ENCODE measurements at places on chromosomes 4 and X.
A peak's percentile ranks its signal among the peaks of the same experiment; 100 is the strongest.

DNA sequence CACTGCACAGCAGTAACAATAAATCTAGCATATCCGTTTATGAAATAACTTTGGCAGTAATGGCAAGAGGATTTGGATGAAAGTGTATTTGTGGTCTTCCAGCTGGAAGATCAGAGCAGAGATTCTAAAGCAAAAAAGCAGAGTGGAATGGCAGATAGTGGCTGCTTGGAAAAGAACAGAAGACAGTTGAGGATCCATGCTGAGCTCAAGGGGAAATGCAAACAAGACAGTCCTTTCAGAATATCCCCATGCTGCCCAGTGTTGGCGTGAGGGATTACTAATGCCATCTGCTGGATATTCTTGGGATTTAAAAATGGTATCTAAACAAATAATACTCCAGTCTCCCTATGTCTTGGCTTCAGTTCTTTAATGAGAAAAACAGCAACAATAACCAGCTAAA, 629.1 kb upstream of the ATOH1 start:
- no peak for DNase-seq

DNA sequence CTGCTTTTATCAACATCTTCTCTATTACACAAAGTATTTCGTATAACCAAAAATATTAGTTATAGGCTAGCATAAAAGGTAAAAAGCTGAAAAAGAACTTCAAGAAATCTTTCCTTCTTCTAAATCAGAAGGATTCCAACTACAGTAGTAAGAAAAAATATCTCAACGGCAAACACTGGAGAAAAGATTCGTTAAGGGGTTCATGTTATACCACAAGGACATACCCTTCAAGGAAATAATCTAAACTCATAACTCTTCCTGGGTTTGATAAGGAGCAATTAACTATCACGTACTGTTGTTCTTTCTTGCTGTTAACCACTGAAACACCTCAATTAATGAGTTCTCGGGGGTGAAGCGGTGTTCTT, 1.5 kb downstream of the SMIM14 start:
- DNase-seq: no peak

DNA sequence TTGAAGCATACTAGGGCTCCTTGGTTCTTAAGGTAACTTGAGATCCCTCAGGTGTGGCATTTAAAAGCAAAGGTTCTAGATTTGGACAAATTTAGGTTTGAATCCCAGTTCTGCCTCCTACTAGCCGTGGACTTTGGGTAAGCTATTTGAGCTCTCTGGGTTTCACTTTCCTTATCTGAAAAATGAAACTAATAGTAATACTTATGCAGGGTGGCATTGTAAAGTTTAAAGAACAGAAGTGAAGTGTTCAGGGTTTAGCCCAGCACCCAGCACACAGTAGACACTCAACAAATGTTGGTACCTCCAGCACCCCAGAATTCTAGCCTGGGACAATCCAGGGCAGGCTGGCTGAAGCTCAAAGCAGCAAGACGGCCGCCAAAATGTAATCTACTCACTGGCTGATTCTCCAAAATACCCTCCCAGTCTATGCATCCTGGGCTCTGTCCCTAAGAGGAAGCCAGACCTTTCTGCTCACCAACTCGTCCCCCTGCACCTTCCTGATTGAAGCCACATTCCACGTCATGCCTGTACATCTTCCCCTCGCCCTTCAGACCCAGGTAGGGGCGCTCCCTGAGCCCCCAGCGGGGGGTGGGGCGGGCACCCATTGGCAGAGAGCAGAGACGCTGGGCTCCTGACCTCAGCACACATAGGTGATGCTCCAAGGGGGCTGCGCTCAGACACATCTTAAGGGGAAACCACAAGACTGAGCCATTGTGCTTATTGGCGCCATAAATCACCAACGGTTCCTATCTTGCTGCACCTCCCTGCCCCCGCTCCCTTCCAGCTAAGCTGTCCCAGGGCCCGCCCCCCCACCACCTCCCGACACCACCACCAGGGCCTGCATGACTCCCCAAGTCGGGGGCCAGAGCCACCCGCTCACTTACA, 160.6 kb downstream of the BCOR start:
- no peak for DNase-seq

GRCh38 chr4:147753047-147753446, 21.2 kb downstream of the ARHGAP10 start:
- no peak for DNase-seq

DNA sequence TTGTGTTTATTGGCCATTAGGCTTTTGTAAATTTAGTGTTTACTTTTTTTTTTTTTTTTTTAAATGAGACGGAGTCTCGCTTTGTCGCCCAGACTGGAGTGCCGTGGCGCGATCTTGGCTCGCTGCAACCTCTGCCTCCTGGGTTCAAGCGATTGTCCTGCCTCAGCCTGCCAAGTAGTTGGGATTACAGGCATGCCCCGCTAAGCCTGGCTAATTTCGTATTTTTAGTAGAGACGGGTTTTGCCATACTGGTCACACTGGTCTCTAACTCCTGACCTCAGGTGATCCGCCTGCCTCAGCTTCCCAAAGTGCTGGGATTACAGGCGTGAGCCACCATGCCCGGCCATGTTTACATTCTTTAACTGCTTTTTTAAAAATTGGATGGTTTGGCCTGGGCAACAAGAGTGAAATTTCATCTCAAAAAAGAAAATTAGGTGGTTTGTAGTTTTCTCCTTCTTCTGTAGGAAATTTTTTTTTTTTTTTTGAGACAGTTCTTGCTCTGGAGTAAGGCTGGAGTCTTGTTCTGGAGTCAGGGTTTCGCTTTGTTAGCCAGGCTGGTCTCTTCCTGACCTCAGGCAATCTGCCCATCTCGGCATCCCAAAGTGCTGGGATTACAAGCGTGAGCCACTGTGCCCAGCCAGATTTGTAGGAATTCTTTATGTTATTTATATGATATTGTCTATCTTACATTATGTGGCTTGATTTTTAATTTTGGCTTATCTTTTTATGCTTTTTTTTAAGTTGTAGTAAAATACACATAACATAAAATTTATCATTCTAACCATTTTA, 15.1 kb downstream of the UBE2K start:
- DNase-seq: no peak

- no peak for DNase-seq
These were observed 23.8 kb downstream of the SMIM20 start for GRCh38 chr4:25937801-25938200.

GRCh38 chrX:121010218-121010617, 24.7 kb upstream of the CT47A1 start:
- no peak for DNase-seq

DNA sequence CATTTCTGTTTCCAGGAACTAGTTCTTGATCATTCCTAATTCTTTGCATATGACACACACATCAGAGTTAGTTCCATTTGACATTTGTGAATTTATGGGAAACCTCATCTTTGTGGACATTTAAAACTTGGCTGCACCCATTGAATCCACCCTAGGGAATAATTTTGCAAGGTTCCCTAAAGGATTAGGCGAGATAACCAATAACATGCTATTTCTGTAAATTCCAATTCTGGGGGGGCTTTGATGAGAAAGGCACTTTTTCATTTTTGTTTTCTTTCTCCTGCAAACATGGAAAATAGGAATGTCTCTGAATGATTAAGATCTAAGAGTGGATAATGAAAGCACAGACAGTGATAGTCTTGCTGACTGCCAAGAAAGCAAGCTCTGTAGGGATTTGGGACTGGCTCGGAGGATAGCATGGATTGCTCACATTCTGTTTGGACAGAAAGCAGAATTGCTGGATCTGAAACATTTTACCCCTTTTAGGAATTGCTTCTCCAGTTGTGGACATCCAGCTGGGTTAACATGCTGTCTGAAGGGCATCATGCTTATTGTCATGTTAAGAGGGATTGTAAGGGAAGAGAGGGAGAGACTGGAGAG, 145.1 kb downstream of the NHS start:
- DNase-seq: no peak

DNA sequence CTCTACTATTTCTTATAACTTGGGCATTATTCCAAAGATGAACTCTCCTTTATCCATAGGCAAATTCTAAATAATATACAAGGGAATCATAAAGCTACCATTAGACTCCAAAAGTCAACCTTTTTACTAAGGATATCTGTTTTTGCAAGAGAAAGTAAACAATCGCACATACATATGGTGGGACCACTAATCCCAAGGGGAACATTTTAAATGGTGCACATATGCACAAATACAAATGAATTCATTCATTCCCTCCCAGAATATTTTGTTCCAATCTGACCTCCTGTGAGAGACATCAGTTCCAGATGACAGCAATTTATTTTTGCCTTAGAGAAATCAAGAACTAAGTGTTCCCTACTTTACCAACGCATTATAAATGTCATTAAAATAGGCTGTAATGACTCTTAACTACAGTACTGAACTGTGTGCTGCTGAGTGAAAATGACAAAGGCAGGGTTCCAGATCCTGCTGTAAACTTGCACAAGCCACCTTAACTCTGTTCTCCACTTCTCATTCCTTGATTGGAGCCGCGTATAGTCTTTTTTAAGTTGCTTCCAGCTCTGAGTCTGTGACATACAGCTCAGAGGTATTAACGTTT, 2.0 kb downstream of the DHX15 start:
- no peak for DNase-seq

GRCh38 chr4:26787461-26788340, 72.9 kb upstream of the STIM2 start:
- DNase-seq: no peak

GRCh38 chr4:152620915-152621314, 58.9 kb downstream of the TMEM154 start:
- no peak for DNase-seq

DNA sequence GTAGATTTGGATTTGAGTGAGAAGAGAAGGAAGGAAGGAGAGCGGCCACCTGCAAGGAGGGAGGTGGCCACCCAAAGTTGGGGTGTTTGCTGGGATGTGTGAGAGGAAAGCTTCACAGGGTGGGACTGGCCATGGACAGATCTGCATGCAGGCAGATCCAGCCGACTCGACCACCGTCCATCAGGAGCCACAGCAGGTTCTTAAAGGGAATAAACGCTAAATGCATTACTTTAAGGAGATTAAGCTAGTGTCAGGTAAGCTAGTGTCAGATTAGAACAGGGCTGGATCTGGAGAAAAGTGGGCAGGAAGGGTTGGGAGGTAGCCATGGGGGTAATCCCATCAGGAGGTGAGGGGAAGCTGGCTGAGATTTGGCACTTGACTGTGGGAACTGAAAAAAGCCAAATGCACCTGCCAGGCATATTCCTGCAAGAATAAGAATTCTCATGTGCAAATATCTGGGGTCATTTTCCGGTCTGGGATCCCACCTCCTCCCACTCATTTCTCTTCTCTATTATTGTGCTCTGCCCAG, 79.6 kb downstream of the MGST2 start:
- no peak for DNase-seq

- DNase-seq: no peak
These were observed 268.1 kb downstream of the FBXW7 start for GRCh38 chr4:152267811-152268210.

DNA sequence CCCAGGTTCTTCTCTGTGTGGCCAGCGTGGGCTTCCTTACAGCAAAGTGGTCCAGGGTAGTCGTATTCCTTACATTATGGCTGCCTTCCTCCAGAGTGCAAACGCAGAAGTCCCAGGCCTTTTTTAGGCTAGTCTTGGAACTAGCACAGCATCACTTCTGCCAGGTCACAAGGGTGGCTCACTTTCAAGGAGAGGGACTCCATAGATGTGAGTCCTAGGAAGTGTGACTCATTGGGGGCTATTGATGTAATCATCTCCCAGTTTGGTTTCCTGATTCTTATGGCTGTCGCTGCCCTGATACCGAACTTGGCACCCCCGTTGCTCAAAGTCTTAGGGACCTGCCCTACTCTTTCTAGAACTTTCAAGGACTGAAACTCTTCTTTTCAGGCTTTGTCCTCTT, 140.0 kb downstream of the DCK start:
- no peak for DNase-seq

GRCh38 chr4:600166-600565, 24.1 kb upstream of the TMEM271 start:
- DNase-seq: no peak

DNA sequence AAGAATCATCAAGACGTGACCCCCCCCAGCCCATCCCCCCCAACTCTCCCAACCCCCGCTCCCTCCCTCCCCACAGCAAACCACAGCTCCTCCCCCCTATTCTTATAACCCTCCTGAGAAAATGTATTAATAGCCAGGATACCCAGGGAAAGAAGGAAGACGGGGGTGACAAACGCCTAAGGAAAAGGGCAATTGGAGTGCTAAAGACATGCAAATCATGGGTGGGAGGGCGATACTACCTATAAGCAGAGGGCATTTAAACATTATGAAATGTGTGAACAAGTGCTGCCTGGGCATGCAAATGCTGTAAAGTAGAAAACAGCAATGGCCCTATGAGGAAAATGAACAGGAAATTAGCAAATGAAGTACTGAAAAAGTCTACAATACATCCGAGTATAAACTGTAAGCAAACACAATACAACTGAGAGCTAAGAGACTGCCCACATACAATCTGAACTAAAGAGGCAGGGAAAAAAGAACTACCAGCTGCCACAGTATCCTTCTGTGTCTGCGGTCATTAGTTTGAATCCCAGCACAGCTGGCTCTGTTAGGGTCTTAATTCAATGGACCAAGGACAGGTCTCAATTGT, 2.4 kb downstream of the CXXC4 start:
- DNase-seq: peak; percentile 44

DNA sequence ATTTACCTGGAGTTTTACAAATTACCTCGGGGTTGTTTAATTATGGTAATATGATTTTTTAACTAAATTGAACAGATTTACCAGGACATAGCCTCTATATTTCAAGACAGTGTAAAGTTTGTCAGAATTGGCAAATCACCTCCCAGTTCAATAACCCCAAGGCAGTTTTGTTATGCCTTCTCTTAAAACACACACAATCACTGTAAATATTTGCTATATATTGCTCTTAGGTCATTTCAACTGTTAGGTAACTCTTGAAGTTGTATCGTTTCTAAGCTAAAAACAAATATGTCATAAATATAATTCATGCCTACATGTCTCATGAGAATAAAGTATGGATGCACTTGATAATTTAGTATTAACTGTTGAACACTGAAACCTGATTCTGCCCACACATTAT, 24.1 kb downstream of the PDLIM5 start:
- no peak for DNase-seq

DNA sequence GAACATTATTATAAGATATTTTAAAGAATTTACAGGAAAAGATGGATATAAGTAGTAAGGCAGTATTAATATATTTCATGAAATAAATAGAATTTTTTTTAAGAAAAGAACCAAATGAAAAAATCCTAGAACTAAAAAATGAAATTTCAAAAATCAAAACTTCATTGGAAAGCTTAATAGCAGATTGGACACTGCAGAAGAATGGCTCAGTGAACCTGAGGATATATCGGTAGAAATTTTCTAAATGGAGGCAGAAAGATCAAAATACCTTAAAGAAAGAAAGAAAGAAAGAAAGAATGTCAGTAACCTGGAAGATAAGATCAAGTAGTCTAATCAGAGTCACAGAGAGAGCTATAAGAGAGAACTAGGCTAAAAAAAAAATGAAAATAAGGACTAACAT, 21.3 kb upstream of the FAM13A start:
- DNase-seq: no peak
